ENCODE measurements at places on chromosomes 5 and 9.

- no peak for DNase-seq
- H3K27me3 ChIP-seq = no peaks in the 10 kb centered on the region
- H3K36me3 ChIP-seq = no peaks in the 10 kb centered on the region
- no peak overlapping the region for H3K4me3 ChIP-seq
- no peaks in the 10 kb centered on the region for H3K4me1 ChIP-seq
Observed at GRCh38 chr5:89034588-89034987, 151.6 kb upstream of the MEF2C start.

DNA sequence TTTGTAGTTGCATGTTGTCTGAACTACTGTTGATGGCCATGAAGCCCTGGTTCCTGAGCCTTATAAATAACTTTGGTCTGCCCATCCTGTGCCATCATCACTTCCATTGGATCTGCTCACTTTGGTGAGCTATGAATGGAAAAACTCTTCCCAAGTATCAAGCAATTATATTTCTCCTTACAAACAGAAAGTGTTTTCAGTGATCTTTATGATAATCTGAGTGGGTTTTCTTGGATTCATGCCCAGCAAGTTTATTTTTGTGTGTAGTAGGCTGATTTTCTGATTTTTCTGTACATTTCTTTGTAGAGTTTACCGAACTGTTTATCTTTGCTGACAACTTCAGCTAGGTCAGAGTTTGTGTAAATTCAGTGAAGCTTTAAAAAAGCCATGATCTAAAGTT, 31.0 kb downstream of the CAMK4 start:
- H3K27me3 ChIP-seq = peaks cover 2% of the 10 kb centered on the region
- H3K27ac ChIP-seq = no peak overlapping the region
- no peak overlapping the region for H3K4me3 ChIP-seq

GRCh38 chr9:133204335-133204992, 4.6 kb downstream of the OBP2B start:
- H3K27me3 ChIP-seq = peaks cover 18% of the 10 kb centered on the region
- H3K36me3 ChIP-seq = no peaks in the 10 kb centered on the region
- no peak overlapping the region for H3K4me3 ChIP-seq

DNA sequence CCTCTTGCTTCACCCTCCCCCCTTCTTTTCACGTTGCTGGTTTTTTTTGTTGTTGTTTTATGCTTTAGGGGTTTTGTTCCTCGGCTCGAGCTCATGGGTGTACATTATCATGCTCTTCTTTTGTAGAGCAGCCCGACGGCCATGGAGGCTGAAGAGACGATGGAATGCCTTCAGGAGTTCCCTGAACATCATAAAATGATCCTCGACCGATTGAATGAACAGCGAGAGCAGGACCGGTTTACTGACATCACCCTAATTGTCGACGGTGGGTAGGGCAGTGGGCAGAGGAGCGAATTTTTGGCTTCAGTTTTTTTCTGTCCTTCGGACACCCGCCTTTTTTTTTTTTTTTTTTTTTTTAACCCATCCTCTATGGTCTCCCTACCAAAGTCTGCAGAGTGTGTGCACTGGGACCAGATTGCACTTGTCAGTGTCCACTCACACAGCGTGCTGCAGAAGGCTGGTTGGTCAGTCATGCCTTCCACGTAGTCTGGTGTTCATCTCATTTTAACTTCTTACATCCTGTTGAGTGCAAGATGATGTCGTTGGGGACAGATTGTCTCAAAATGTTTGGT, 1.3 kb downstream of the ZNF131 start:
- H3K4me3 ChIP-seq = peak overlapping the region; percentile 97
- H3K36me3 ChIP-seq = peaks cover 16% of the 10 kb centered on the region
- no peak for DNase-seq
- H3K27me3 ChIP-seq = no peaks in the 10 kb centered on the region

DNA sequence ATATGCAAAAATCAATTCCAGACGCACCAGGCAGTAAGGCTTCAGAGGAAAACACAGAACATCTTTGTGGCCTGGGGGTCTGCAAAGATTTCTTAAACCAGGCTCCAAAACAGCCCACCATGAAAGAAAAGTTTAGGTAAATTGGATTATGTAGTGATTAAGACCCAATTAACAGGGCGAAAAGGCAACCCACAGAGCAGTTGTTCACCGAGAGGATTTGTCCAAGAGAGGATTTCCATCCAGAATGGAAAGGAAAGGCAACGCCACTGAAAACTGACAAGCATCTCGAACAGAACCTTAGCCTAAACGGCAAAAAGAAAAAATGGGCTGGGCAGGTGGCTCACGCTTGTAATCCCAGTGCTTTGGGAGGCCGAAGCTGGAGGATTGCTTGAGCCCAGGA, 37.4 kb downstream of the GLT6D1 start:
- H3K27ac ChIP-seq = no peak overlapping the region
- H3K27me3 ChIP-seq = peaks cover 14% of the 10 kb centered on the region
- no peaks in the 10 kb centered on the region for H3K36me3 ChIP-seq
- no peaks in the 10 kb centered on the region for H3K4me1 ChIP-seq
- H3K4me3 ChIP-seq = no peak overlapping the region

GRCh38 chr5:145666591-145666990, 168.6 kb downstream of the PRELID2 start:
- no peaks in the 10 kb centered on the region for H3K4me1 ChIP-seq
- no peak overlapping the region for H3K4me3 ChIP-seq
- no peak overlapping the region for H3K27ac ChIP-seq
- H3K36me3 ChIP-seq = no peaks in the 10 kb centered on the region
- H3K27me3 ChIP-seq = no peaks in the 10 kb centered on the region

GRCh38 chr9:94821098-94821887, 94.8 kb downstream of the AOPEP start:
- DNase-seq = no peak
- H3K27ac ChIP-seq = no peak overlapping the region
- H3K27me3 ChIP-seq = no peaks in the 10 kb centered on the region
- H3K4me3 ChIP-seq = no peak overlapping the region
- peaks cover 34% of the 10 kb centered on the region for H3K4me1 ChIP-seq

DNA sequence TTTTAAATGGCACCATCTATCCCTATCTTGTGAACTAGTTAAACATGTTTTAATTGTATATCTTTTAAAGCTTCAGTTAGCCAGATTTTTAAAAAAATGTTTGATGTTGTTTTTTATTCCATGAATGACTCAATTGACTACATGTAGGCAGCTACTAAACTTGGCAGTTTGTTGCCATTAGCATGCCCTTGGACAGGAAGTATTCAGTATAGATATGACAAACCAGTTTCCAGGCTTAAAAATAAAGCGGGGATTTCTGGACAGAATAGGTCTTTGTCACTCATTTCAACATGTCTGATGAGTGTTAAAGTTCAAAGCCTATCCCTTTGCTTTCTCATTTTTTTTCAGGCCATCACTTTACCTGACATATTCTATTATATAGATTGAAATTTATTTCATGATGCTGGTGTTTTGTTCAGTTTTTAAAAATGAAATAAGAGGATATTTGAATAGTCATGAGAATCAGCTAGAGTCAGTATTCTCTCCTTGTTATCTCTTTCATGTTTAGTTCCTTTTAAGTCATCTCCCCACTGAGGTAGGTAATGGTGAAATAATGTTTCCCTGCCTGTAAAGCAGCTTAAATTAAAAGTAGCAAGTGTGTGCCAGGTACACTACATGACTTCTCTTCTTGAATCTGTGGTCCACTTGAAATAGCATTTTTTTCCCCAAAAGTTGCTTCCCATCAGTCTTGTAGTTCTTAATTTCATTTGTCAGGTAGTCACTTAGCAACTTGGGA, 11.9 kb downstream of the TNFAIP8 start:
- H3K27me3 ChIP-seq = no peaks in the 10 kb centered on the region
- H3K4me3 ChIP-seq = no peak overlapping the region
- no peaks in the 10 kb centered on the region for H3K36me3 ChIP-seq

- no peaks in the 10 kb centered on the region for H3K27me3 ChIP-seq
- no peak overlapping the region for H3K27ac ChIP-seq
- DNase-seq = no peak
- no peaks in the 10 kb centered on the region for H3K4me1 ChIP-seq
- H3K36me3 ChIP-seq = no peaks in the 10 kb centered on the region
Observed at GRCh38 chr9:102985162-102985895, 9.8 kb upstream of the CYLC2 start.

Data from suprapubic skin (tissue), 4 donors.